GM20000 (cell line): ENCODE measurements at places on chromosomes 7 and 10.

- DNase-seq, result no peak
Observed at GRCh38 chr10:88026031-88026430, 162.6 kb downstream of the PTEN start.

- no peak for DNase-seq
Observed at GRCh38 chr7:153524070-153524601, 528.1 kb upstream of the DPP6 start.

DNA sequence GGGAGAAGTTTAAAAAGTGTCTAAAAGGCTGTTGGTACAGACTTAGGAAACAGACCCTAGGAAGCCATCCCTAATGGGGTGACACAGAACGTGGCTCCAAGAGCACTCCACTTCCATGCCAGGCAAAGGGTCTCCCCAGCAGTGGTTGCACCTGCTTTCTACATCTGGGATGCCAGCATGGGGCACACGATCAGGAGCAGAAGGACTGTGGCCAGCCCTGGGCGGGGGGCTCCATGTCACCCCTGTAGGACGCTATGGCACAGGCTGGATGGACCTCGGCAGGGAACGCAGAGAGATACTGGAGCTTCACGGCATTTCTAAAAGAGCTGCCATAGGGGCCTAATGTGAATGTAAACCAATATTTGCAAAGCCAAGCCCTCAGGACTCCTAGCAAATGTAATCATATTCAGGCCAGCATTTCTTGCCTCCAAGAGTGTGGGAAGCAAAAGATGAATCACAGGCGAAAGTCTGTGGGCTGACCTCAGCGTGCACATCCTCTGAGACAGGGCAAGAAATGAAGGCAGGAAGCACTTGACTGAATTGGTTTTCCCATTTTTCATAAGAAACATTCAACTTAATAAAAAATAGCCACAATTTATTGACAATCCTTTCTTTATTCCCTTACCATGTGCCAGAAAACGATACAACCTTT is 93.9 kb downstream of the ATXN7L1 start:
- DNase-seq, result no peak

DNA sequence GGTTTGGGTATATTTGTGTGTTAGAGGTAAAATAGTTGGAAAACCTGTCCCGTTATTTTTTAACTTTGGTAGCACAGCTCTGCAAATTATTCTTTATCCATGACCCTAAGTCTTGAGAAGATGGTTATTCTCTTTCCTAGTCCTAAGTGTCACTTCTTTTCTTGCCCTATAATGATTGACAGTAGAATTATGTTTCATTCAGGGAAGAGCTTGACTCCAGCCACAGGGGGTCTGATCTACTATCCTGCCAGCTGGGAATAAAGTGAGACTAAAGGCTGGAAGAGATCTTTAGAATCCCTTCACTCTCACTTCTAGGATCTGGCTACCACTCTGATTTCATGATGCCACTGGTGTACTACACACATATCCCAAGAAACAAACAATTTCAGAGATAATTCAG is 90.4 kb downstream of the PHTF2 start:
- no peak for DNase-seq

DNA sequence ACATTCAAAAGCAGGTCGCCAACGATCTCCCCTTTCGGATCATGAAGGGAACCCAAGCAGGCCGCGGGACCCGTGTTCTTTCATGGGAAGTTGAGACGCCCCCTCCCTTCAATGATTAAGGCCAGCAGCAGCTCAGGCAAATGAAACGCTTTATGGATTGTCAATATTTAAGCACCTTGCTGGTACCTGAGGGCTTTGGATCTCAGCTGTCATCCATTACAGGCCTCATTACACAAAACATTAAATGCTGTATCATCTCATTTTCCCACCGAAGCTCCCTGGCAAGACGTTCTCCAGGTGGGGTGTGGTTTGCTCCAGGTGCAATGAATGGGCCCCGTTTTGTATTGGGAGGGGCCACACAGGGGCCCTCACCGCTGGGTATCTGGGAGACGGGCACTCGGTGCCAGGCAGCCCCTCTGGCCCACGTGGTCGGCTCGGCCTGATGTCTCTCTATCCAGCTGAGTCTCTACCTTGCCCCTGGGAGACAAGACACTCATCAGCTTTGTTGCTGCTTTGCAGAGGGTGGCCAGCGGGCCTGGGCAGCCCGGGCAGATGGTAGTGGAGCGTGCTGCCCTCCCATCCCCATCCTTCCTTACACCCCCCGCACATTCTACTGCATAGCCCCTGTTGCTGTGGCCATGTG is 456.1 kb upstream of the FOXK1 start:
- no peak for DNase-seq

GRCh38 chr10:71214641-71215559 is 2.5 kb downstream of the UNC5B start:
- peak; percentile 23 for DNase-seq

DNA sequence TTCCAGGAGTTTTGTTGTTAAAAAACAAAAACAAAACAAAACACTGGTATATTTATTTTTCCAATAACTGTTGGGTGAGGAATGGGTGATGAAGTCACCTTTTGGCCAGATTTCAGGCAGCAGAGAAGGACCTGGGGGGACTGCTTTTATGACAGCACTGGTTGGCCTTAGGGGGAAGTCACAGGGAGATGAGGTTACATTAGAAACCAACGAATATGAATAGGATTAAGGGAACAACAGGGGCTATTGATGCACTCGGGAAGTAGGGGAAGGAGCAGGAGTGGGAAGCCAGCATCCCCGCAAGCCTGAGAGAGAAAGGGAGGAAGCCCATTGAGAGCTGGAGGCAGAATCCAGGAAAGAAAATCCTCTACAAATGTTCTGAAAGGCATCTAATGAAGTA is 958.4 kb downstream of the TYW1 start:
- no peak for DNase-seq

GRCh38 chr10:14008740-14009080 is 322.0 kb downstream of the FRMD4A start:
- no peak for DNase-seq

DNA sequence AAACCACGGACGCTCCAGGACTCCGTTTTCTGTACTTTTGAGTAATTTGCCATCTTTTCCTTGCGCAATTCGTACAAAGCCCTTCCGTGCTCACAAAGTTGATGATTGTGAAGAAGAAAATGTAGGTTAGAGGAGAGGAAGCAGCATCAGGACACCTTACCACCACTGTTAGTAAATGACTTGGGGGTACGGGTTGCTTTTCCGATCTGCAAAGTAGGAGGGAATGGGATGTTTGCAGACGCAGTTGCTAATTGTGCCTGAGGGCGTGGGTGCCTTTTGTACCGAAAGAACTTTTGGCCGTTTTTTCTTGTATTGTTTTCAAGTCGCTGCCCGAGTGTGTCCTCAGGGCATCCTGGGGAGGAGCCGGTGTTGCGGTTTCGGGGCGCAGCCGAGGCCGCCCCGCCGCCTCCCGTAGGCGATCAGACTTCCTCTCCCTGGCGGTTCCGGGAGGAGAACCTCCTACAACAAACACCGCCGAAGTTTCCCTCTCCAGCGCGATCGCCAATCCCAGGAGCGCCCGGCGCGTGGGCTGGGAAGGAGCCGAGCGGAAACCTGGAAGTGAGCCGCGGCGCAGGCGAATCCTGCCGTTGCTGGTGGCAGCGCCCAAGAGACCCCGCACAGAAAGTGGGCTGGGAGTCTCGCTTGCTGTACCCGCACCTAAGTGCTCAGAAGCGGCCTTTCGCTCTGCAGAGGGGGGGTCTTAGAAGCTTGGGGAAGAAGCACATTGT is 1.0 kb downstream of the PRR15 start:
- no peak for DNase-seq

- DNase-seq, result no peak
Observed at GRCh38 chr10:102713539-102713813, 721 bp downstream of the ARL3 start.

DNA sequence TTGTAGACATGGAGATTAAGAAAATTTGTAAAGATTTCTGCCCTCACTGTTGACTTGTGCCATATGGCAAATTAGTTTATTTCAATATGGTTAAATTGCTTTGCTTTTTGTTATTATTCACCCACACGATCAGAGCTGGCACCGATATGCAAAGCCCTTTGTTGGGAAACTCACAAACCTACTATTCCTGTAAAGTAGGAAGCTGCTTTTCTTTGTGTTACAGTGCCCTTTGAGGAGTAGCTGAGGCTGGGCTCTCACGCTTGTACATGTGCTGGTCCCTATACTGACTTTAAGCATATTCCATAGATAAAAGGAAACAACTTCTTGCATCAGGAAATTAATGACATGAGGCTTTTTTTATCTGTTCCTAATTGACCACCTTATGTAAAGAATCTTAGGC is 17.6 kb upstream of the AOAH start:
- no peak for DNase-seq
